ENCODE measurements at places on chromosomes 1 and 21. TPM values are rescaled to one million over a fixed set of nuclear protein-coding genes. Genes with fewer than 3 reads are reported as not detected.

The KIF26B gene
- 0.52 TPM for polyA plus RNA-seq

The ALPL gene
- 133 TPM for polyA plus RNA-seq

The KRTAP12-2 gene
- not detected for polyA plus RNA-seq

The PUSL1 gene
- polyA plus RNA-seq, result 13.9 TPM

The AUNIP gene
- polyA plus RNA-seq, result not detected

The C1orf53 gene
- 8.9 TPM for polyA plus RNA-seq

The DNAJC6 gene
- 2.9 TPM for polyA plus RNA-seq

The CNR2 gene
- not detected for polyA plus RNA-seq

The MRPL55 gene
- polyA plus RNA-seq, result 141 TPM

The OPTC gene
- polyA plus RNA-seq, result not detected

The FMO2 gene
- polyA plus RNA-seq, result 3.9 TPM
